NCI-H1048 (cell line): ENCODE measurements at places on chromosomes 6 and 20.

- DNase-seq, result no peak
These were observed 16.6 kb downstream of the SYNDIG1 start for GRCh38 chr20:24485981-24486380.

- no peak for DNase-seq
These were observed 14.5 kb downstream of the SNRNP48 start for GRCh38 chr6:7604506-7604905.

DNA sequence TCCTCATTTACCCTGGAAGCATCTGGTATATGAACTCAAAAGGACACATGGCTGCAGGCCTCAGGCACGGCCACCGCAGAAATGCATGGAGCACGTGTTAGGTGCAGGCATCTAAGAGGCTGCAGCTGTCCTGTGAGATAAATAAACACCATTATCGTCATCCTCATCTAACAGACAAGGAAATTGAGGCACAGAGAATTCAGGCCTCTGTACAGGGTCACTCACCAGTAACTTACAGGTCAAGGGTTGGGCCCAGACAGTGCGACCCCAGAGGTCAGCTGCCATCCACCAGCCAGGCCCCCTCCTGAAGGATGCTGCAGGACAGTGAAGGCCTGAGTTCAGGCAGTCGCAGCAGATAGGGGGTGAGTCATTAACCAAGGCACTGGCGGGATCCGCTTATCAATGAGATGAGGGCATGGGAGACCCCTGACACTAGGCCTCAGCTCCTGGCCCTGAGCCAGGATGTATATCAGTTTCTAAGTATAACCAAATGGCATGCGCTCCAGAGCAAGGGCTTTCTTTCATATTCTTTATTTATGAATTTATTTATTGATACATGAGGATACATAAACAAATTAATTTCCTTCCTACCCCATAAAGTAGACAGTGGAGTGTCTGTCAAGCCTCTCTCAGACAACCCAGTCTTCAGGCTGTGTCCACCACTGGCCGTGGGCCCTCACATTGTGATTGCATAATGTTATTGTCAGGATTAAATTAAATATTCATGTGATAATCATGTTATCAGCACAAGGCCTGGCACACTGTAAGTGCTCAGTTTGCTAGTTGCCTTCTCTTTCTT is 316.9 kb downstream of the QKI start:
- DNase-seq, result no peak

- DNase-seq, result no peak
These were observed 38.7 kb upstream of the REV3L start for GRCh38 chr6:111521497-111522270.

- DNase-seq, result no peak
These were observed 233.5 kb downstream of the GMPR start for GRCh38 chr6:16471910-16472297.

DNA sequence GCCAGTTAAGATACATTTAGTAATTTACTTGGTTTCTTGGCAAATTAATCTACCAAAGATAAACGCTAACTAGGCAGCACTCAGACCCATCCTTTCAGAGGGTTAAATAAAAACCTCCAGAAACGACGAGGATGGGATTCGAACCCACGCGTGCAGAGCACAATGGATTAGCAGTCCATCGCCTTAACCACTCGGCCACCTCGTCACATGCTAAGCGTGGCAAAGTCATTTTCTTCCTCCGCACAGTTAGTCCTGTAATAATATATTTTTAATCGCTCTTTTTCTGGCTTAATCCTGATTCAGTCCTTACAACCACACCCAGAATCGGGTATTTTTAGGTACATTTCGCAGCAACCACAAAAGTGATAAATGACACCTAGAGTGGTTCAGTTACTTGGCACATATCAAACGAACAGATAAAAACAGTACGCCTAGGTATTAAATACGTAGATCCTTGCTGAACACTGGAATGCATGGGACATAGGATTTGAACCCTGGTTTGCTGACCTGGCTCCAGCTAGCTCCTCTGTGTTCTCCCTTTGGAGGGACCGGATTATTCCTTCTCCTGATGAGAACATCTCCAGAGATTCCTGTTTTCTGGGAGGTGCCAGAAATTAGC is 71.6 kb downstream of the GPX5 start:
- DNase-seq, result no peak

- DNase-seq, result no peak
These were observed 2.9 kb downstream of the BEND6 start for GRCh38 chr6:56957856-56958255.

GRCh38 chr6:3320238-3320811 is 61.6 kb downstream of the PSMG4 start:
- no peak for DNase-seq

- no peak for DNase-seq
These were observed 116.8 kb downstream of the DNAH8 start for GRCh38 chr6:38831865-38832264.

DNA sequence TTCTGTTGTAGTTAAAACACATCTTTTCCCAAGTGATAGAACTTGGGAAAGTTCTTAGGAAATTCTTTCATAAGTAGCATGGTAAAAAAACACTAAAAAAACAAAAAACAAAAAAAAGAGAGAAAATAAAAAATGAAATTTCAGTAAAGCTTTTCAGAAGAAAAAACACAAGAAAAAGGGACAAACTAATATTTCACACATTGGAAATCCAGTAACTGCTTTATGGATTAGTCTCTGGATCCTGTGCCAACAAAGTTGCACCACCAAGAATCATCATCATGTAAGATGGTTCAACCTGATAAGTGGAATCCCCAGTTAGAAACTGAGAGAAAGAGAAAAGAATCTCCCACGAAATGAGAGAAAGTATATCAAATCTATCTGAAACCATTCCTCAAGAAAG is 144.2 kb downstream of the GMDS start:
- no peak for DNase-seq

GRCh38 chr6:142146828-142147662 is at the start of the genes NMBR and VTA1:
TSS of gene NMBR (minus strand) at chr6:142147122. CDS start at chr6:142088658, 58,464 bp downstream.
TSS of gene VTA1 (plus strand) at chr6:142147263. CDS start at chr6:142147288, 25 bp downstream.
- DNase-seq, result peak; percentile 97

DNA sequence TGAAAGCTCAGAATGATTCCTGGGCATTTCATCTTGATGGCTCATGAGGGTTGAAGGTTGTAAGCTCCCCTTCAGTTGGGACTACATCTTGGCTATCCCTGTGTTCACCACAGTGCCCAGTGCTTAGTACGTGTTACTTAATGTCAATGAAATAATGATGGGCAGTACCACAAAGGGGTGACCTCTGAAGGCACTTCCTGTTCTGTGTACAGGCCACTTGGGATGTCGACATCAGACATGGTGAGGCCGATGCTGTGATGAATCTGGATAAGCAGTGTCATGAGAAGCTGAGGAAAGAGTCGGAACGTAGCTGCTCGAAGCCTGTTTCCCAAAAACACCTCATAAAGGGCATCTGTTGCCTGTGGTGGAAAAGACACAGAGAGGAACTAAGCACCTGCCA is 27.6 kb upstream of the RBL1 start:
- DNase-seq, result no peak

GRCh38 chr20:13510837-13511488 is 127.8 kb downstream of the TASP1 start:
- no peak for DNase-seq

GRCh38 chr6:152943260-152943897 is 39.5 kb downstream of the FBXO5 start:
- DNase-seq, result no peak

DNA sequence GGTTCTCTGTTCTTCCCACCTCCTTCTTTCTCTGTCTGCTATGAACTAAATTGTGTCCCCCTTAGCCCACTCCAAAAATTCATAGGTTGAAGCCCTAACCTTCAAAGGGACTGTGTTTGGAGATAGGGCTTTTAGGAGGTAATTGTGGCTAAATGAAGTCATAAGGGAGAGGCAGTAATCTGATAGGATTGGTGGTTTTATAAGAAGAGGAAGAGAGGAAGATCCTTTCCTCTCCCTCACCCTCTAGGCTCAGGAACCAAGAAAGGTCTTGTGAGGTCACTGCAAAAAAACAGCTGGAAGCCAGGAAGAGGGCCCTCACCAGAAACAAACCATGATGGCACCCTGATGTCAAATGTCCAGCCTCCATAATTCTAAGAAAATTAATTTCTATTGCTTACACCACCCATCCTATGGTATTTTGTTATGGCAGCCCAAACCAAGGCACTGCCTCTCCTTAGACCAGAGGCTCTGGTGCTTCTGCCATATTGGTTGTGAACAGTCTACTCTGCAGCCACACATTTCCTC is 135.1 kb upstream of the COL21A1 start:
- no peak for DNase-seq

- DNase-seq, result no peak
These were observed 35.7 kb downstream of the TRAM2 start for GRCh38 chr6:52541135-52541534.

DNA sequence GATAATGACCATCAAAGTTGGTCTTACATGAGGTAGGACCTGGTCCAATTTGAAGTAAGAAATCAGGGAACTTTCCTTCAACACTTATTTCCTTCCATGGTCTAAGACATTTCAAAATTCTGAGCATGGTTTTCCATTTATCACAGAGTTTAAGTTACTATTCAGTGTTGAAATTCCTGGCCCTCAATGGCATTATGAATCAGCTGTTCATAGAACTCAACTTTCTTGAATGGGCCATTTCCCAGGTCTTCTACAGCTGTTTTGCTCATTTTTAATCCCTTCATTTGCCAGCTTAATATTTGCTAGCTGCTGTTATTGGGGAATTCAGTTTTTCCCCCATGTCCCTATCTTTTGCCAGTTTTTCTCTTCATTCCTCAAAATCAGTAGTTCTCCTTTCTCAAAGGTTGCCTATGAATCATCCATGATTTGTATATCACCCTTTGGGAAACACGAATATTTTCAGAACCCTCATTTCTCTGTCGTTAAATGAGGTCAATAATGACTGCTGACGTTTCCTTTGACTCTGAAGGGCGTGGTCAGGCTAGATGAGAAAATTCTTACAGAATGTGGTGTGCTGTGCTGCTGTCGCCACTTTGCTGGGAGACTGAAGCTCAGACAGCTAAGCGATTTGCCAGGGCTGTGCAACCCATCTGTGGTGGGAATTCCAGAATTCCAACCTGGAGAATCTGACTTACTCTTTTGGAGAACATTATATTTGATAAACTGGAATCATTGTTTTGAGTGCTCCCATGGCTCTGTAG is 216.5 kb upstream of the FLRT3 start:
- DNase-seq, result no peak

DNA sequence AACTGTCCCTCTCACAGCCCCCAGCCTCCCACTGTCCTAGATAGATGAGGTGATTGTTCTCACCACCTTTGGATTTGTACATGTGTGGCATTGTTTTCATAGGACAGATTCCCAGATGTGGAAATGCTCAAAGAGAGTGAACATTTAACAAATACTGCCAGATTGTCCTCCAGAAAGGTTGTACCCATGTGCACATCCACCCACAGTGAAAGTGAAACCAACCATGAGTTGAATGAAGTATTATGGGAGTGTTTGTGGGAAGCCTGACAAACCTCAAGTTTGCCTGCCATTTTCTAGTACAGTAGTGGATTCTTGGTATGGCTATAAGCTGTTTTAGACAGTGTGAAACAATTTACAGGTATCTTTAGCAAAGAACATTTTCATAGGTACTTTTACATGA is 42.7 kb downstream of the ANKRD6 start:
- no peak for DNase-seq

GRCh38 chr20:58008413-58008812 is 220.0 kb downstream of the ANKRD60 start:
- DNase-seq, result no peak

DNA sequence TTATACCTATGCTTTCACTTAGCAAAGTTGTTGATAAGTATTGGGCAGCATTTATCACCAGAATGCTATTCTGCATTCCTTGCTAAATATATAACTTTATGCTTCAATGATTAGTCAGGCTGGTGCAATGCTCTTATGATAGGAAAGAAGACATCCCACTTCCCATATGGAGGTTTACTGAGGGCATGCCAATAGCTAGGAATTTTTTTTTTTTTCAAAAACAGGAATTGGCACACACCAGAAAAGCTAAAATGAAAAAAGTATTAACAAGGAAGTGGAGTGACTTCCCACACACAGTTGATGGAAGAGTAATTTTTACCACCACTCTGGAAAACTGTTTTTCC is 90.8 kb downstream of the FRK start:
- no peak for DNase-seq

DNA sequence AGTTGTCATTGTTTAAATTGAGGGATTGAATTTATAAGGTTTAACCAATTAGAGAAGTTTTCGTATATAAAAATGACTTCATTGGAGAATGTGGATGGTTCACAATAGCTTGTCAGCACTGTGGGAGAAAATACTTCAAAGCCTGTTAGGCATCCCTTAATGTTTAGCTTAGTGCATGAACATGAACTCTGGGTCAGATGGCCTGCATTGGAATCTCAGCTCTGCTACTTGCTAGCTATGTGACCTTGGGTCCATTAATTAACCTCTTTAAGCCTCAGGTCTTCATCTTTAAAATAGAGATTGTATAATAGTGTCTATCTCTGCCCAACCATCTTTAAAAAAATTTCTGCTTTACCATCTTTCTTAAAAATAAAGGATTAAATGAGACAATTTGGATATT is 11.1 kb downstream of the CTNNBL1 start:
- no peak for DNase-seq

DNA sequence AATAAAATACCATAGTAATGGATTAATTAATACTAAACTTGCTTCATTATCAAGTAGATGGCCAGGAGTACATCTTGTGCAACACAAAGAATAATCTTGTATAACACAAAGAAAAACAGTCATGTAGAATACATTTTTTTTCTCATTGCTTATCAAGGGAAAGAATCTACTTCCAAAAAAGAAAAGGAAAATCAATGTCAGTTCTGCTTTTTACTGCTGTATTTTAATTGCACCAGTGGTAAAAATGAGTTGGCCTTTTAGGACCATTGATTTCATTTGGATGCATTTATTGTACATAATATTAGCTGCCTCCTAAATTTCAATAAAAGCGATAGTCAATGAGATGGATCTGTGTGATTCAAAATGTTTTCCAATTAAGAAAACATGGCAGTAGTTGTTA is 96.9 kb upstream of the BTBD3 start:
- no peak for DNase-seq

DNA sequence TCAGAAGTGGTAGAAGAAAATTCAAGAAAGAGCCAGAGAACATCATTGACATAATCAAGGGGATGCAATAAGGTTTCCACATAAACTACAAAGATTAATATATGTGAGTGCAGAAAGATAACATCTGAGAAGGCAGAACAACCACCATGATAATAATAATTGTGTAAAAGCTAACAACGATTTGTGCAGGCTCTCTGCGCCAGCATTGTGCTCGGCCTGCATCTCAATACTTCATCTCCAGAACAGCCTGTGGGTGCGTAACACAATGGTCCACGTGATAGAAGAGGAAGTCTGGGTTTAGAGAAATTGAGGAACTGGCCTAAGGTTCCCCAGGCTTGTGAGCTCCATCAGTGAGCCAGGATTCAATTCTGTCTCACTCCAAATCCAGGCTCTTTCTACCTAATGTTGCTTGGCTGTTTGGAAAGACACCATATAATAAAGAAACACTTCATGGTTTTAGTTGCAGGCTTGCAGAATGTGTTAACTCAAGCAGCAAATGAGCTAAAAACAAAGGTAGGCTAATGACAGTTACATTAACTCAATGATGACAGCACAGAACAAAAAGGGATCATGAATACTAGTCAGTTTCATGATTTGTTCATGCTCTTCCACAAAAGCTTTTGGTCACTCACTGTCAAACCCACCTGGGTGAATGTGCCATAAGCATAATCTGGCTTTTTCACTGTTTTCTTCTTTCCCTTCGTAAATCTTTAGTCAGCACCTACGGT is 71.2 kb downstream of the LY86 start:
- no peak for DNase-seq

- no peak for DNase-seq
These were observed 81.9 kb upstream of the CEP162 start for GRCh38 chr6:84309336-84309735.
